Activated T-helper 2 cell treated with anti-CD3 and anti-CD28 coated beads, Interferon-gamma antibody, Interleukin-2, Interleukin-4, amounts not matched to agents 10 μg/mL and 5 μg/mL and 100 μg/mL, durations not matched to agents 14 hours and 24 hours and 36 hours (primary cell): ENCODE measurements at places on chromosomes 5 and 9. TPM values are rescaled to one million over a fixed set of nuclear protein-coding genes. Genes with fewer than 3 reads are reported as not detected.

GRCh38 chr5:10775646-10776045, 14.6 kb upstream of the DAP start:
- H3K36me3 ChIP-seq: no peaks in the 10 kb centered on the region
- no peaks in the 10 kb centered on the region for H3K4me1 ChIP-seq
- no peak overlapping the region for H3K27ac ChIP-seq
- H3K27me3 ChIP-seq: peaks cover 24% of the 10 kb centered on the region
- no peak overlapping the region for H3K4me3 ChIP-seq

ARHGEF28 gene
- total RNA-seq: 0.05 and 0.11 TPM in 2 replicates

DNA sequence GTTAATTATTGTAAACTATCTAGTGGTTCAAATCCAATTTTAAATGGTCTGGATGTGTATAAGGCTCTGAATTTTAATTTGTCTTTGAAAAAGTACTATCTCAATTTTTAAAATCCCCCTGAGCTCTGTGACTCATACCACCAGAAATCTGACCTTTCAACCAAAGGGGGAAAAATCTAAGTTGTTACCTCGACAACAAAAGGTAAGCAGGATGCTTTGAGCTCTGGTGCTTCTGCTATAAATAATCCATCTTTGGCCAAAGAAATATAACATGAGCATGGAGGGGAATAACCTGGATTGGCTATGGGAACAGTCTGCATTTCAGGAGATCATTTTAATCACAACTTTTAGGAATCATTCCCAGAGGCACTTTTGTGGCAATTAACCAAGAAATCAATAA, 76.3 kb upstream of the PCSK1 start:
- DNase-seq: no peak
- no peak overlapping the region for H3K4me3 ChIP-seq
- no peaks in the 10 kb centered on the region for H3K36me3 ChIP-seq
- H3K27me3 ChIP-seq: peaks cover 18% of the 10 kb centered on the region
- no peak overlapping the region for H3K27ac ChIP-seq

MYOT gene
- not detected in 2 replicates for total RNA-seq

ADRA1B gene
- not detected in 2 replicates for total RNA-seq

GRCh38 chr5:68333649-68334552, 118.3 kb downstream of the PIK3R1 start:
- peaks cover 8% of the 10 kb centered on the region for H3K4me1 ChIP-seq
- DNase-seq: no peak
- no peaks in the 10 kb centered on the region for H3K36me3 ChIP-seq
- H3K4me3 ChIP-seq: no peak overlapping the region
- H3K27ac ChIP-seq: no peak overlapping the region

GRCh38 chr9:30078195-30078594, 2306.2 kb upstream of the ACO1 start:
- H3K4me3 ChIP-seq: no peak overlapping the region
- no peak overlapping the region for H3K27ac ChIP-seq
- no peaks in the 10 kb centered on the region for H3K27me3 ChIP-seq

DNA sequence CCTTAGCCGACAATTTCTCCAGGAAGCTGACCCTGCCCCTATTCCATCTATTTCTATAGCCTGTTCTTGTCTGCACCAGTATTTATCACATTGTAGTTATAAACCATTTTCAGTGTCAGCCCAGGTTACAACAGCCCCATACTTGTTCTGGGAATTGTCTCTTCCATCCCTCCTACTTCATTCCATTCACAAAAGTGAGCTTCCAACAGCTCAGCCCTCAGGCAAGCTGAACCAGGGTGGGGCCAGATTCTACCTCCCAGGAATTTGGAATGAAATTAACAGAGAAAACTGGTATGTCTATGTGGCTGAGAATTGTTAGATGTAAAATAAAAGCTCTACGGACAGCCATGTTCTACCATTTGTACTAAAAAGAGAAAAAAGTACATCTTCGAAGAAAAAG, 36.1 kb downstream of the STRBP start:
- no peak for DNase-seq
- peaks cover 6% of the 10 kb centered on the region for H3K4me1 ChIP-seq
- H3K27ac ChIP-seq: no peak overlapping the region
- H3K36me3 ChIP-seq: no peaks in the 10 kb centered on the region

- H3K4me3 ChIP-seq: peak overlapping the region; percentile 81
- DNase-seq: peak; percentile 69
- peak overlapping the region; percentile 90 for H3K27ac ChIP-seq
- H3K36me3 ChIP-seq: peaks cover 32% of the 10 kb centered on the region
- peaks cover 51% of the 10 kb centered on the region for H3K4me1 ChIP-seq
Measured at GRCh38 chr9:131395157-131396098, 1.5 kb downstream of the PRRC2B start.

- no peak overlapping the region for H3K4me3 ChIP-seq
- no peak for DNase-seq
- no peak overlapping the region for H3K27ac ChIP-seq
- no peaks in the 10 kb centered on the region for H3K27me3 ChIP-seq
- no peaks in the 10 kb centered on the region for H3K36me3 ChIP-seq
- H3K4me1 ChIP-seq: no peaks in the 10 kb centered on the region
Measured at GRCh38 chr9:17531642-17532254, 47.1 kb upstream of the SH3GL2 start.

SOX30 gene
- total RNA-seq: 0.11 TPM in 2 replicates

OLFML2A gene
- 0.11 TPM in 1 of 2 replicates, not detected in the other for total RNA-seq

GRCh38 chr5:76600716-76601115, 22.5 kb downstream of the F2RL2 start:
- no peaks in the 10 kb centered on the region for H3K27me3 ChIP-seq
- no peak for DNase-seq
- H3K4me1 ChIP-seq: peaks cover 12% of the 10 kb centered on the region
- H3K36me3 ChIP-seq: peaks cover 51% of the 10 kb centered on the region

DNA sequence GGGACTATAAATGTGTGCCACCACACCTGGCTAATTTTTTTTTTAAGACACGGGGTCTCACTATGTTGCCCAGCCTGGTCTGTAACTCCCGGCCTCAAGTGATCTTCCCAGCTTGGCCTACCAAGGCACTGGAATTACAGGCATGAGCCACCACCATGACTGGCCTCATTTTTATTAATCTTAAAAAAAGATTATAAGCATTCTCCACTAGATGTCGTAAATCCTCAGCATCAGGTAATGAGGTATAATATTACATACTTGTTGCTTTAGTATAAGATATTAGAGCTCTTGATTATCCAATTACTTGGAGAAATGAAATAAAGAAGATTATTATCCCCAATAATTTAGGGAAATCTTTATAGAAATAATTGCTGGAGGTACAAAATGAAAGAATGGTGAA, 78.2 kb upstream of the HTR1A start:
- no peak for DNase-seq
- no peaks in the 10 kb centered on the region for H3K27me3 ChIP-seq
- no peak overlapping the region for H3K27ac ChIP-seq
- H3K4me3 ChIP-seq: no peak overlapping the region
- no peaks in the 10 kb centered on the region for H3K4me1 ChIP-seq
- no peaks in the 10 kb centered on the region for H3K36me3 ChIP-seq

DNA sequence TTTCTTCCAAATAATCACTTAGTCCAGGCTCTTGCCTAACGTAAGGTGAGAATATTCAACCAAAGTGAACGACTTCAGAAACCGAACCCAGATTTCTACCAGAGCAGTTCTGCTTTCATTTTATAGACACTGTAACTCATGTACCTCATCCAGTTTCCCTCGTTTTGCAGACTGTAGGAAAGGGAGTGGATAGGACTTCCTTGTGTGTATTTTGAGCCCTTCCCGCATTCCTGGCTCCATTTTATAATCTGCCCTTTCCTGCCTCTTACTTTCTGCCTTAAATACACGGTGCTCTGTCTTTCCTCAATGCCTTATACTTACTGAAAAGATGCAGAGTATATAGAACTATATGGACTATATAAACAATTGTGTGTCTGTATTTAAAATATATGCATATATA, 20.8 kb downstream of the MINAR2 start:
- no peak for DNase-seq
- no peaks in the 10 kb centered on the region for H3K36me3 ChIP-seq
- H3K27me3 ChIP-seq: no peaks in the 10 kb centered on the region

DNA sequence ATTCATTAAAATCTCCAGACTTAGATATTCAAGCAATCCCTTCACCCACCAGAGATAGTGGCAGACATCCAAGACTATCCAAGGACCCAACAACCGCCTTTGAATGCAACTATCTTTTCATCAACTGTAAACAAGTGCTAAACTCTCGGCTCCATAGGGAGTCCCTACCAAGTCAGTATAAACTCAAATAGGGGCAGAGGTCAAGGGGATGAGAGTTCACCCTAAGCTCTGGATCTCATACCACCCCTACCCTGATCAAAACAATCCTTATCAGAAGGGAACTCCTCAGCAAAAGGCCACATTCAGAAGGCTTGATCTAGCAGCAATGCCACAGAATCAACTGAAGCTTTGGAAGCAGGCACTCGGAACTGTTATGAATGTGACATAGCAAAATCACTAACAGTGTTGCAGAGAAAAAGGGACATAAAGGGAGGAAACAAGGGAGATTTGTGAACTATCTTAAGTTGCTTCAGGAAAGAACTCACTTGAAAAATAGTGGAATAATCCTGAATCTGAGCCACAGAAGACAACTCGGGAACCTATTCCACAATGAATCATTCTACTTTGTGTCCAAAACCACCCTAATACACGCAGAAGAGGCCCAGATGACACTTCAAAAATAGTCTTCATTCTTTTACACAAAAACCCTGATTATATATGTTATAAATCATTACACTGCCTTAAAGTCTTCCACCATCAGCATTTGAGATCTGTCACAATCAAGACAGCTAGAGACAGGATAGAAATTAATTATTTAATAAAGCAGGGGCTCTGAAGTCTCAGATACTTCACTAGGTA, 49.8 kb downstream of the NR6A1 start:
- H3K27ac ChIP-seq: no peak overlapping the region
- H3K36me3 ChIP-seq: no peaks in the 10 kb centered on the region
- no peak for DNase-seq
- peaks cover 7% of the 10 kb centered on the region for H3K27me3 ChIP-seq

DNA sequence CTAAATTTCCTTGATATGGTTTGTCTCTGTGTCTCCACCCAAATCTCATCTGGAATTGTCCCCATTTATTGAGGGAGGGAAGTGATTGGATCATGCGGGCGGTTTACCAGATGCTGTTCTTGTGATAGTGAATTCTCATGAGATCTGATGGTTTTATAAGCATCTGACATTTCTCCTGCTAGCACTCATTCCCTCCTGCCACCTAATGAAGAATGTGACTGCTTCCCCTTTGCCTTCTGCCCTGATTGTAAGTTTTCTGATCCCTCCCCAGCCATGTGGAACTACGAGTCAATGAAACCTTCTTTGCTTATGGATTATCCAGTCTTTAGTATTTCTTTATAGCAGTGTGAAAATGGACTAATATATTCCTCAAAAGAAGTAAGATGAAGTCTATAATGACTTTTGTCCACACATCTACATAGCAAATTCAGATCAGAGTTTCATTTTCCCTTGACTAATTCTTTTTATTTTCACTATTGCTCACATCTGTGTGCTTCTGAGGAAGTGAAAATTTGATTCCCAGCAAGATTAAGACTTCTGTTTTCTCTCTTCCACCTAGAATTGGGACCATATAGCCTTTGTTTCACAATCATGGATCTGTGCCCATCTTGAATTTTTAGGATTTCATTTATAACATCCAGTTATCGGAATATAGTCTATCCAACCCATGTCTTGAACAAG, 393.5 kb downstream of the DMAC1 start:
- H3K4me1 ChIP-seq: peaks cover 42% of the 10 kb centered on the region
- peaks cover 19% of the 10 kb centered on the region for H3K27me3 ChIP-seq
- no peak for DNase-seq

- no peaks in the 10 kb centered on the region for H3K36me3 ChIP-seq
- H3K4me3 ChIP-seq: no peak overlapping the region
- H3K27me3 ChIP-seq: no peaks in the 10 kb centered on the region
- no peak overlapping the region for H3K27ac ChIP-seq
- DNase-seq: no peak
- no peaks in the 10 kb centered on the region for H3K4me1 ChIP-seq
Measured at GRCh38 chr5:20524991-20525529, 537.1 kb upstream of the CDH18 start.

- DNase-seq: no peak
- peaks cover 69% of the 10 kb centered on the region for H3K36me3 ChIP-seq
- H3K27ac ChIP-seq: no peak overlapping the region
- no peak overlapping the region for H3K4me3 ChIP-seq
- peaks cover 23% of the 10 kb centered on the region for H3K4me1 ChIP-seq
- no peaks in the 10 kb centered on the region for H3K27me3 ChIP-seq
Measured at GRCh38 chr5:55966284-55966683, 28.5 kb downstream of the IL6ST start.

GRCh38 chr5:67426961-67427849, 230.6 kb upstream of the CD180 start:
- H3K36me3 ChIP-seq: no peaks in the 10 kb centered on the region
- no peak overlapping the region for H3K4me3 ChIP-seq

RNF208 gene
- 9.5 and 10.1 TPM in 2 replicates for total RNA-seq

SPINK6 gene
- total RNA-seq: not detected in 2 replicates

DNA sequence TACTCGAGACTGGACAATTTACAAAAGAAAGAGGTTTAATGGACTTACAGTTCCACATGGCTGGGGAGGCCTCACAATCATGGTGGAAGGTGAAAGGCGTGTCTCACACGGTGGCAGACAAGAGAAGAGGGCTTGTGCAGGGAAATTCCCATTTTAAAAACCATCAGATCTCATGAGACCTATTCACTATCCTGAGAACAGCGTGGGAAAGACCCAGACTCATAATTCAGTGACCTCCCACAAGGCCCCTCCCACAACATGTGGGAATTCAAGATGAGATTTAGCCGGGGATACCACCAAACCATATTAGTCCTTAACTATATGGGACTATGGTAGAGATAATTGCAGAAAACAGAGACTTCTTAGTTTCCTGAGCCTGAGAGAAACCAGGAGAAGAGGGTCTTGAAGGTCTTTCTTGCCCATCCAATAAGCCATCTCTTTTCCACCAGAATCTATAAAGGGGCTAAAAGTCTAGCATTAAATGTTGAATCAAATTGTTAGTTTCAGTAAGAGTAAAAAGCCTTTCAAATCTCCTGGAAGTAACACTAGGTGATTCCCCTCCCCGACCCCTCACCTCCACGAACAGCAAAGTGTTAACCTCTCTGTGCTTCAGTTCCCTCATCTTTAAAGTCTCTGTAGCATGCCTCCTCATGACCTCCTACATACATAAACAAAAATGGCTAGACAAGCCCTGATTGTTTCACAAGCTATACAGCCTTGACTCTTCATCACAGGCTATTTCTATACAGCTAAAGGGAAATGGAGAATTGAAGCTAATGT, 259.1 kb downstream of the TMEM167A start:
- no peak overlapping the region for H3K27ac ChIP-seq
- no peaks in the 10 kb centered on the region for H3K36me3 ChIP-seq
- no peak overlapping the region for H3K4me3 ChIP-seq
- H3K27me3 ChIP-seq: peaks cover 1% of the 10 kb centered on the region
- H3K4me1 ChIP-seq: no peaks in the 10 kb centered on the region
- DNase-seq: no peak

GRCh38 chr5:75337366-75338021, 474 bp downstream of the HMGCR start:
- DNase-seq: peak; percentile 35
- no peak overlapping the region for H3K4me3 ChIP-seq
- H3K36me3 ChIP-seq: peaks cover 39% of the 10 kb centered on the region
